ENCODE measurements at places on chromosomes 4 and X.

DNA sequence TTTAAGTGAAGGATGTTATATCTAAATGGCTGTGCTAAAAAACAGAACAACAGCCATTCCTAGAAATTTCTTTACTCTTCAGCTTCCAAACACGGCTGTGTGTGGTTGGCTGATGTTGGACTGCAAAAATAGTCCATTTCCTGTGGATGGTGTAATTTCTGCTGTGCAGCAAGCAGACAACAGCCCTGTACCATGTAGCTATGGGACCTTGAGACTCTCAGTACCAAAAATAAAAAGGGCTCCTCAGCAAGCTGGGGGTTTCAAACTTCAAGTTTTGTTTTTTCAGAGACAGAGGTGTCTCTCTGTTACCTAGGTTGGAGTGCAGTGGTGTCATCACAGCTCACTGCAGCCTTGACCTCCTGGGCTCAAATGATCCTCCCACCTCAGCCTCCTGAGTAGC is 18.1 kb downstream of the CD40LG start:
- no peak for DNase-seq

DNA sequence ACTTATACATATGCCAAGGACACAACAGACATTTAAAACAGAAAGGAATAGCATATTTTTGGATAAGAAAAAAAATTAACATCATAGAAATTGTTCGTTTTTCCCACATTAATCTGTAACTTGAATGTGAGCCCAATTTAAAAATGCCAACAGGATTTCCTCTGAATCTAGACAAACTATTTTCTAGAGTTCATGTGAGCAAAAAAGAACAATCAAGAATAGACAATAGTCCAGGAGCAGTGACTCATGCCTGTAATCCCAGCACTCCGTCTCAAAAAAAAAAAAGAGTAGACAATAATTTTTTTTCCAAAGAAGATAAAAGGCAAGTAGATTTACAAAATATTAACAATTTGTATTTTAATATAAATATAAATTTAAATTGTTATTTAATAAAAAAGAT is 73.7 kb upstream of the DUSP21 start:
- no peak for DNase-seq

DNA sequence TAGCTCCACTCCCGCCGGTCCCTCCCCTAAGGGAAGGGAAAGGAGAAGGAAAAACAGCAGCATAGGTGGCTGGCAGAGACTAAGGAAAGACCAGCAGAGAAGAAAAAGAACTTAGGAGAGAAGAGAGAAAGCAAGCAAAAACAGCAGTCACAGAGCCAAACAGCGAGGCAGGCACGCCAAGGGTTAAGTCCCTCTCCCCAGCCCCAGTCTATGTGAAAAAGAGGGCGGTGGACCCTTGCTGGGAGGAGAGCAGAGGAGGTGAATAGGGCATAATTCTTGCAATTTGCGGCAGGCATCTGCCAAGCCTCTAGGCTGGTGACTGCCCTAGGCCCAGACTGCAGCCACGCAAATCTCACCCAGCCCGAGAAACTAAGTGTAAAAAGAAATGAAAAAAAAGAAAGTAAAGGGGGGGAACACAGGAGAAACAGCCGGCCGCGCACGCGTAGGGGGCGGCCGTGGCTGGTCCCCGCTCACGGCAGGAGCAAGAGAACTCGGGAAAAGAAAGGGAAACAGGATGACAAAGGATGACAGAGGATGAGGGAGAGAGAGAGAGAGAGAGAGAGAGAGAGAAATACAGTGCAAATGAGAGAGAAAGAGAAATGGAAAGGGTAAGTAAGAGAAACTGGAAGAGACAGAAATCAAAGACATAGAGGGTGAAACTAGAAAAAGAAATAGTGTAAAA is 48.6 kb downstream of the MAGEA9 start:
- no peak for DNase-seq

DNA sequence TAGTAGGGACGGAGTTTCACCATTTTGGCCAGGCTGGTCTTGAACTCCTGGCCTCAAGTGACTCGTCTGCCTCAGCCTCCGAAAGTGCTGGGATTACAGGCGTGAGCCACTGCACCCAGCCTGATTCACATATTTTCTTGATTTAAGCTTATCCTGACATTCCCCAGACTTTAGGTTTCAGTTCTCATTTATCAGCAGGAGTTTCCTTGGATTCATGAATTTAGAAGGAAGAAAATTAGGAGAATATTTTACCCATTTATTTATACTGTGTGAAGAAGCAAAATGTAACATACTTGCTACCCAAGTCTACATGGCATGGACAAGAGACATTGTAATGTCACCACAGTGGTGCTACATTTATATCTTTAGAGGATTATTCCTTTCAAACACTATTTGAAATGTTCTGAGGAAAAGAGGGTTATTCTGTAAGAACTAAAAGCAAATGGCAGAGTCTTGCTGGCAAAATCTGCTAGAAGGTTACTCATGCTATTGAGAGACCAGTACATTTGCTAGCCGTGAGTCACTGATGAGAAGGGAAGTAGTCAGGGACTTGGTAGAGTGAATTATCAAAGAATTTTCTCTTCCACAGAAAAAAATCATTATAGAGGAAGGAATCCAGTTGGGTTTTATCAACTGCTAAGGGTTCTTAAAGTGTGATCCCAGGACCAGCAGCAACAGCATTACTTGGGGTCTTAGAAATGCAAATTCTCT is 26.1 kb upstream of the CFAP299 start:
- DNase-seq = no peak

DNA sequence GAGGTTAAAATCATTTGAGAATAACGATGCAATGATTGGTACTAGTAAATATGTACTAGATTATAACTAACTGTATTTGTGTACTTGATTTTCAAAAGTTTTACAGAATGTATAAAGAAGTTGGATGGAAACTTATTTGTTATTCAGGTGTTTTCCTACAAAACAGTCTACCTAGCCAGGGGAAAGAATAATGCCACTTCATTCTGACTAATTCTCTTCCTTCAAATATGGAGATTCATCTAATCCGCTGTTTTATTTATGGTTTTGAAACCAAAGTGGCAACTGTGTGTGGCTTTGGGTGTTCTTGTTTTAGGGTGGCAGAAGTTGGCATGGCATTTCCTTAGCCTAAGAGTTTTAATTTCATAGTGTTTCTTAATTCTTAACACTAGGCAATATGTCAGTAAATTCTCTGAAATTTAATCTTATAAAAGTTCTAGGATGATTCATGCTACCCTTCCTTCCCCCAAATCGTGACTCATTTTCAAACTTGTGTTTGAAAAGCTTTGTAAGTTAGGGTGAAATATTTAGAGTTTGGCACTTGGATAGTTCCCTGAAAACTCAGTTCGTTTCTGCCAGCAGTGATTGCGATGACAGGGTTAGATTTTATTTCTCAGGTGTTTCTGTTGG is 62.6 kb downstream of the DCLK2 start:
- no peak for DNase-seq

DNA sequence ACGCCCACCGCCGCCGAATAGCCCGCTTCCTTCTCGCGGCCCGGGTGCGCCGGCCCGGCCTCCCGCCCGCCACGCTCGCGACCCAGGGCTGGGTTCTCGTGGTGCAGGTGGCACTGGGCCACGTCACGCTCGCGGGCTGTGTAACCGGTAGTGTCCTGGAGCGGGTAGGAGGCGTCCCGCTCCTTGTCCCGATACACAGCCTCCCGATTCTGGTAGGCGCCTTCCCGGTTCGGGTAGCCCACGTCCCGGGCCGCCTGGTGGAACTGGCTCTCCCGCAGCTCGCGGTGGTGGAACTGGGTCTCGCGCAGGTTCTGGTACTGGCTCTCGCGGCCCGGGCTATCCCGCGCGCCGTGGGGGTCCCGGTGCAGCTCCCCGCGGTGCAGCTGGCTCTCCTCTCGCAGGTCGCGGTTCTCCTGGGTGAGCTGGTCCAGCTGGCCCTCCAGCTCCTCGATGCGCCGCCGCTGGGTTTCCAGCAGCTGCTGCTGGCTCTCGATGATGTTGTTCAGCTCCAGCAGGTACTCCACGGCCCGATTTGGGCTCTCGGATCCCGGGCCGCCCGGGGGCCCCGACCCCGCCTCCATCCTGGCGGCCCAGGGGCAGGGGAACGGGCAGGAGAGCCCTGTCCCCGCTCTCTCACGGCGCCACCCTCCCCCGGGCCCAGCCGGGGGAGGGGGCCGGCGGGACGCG is 39.3 kb upstream of the IQSEC2 start:
- no peak for DNase-seq

GRCh38 chr4:8283631-8284121 is 14.1 kb downstream of the HTRA3 start:
- DNase-seq = no peak

DNA sequence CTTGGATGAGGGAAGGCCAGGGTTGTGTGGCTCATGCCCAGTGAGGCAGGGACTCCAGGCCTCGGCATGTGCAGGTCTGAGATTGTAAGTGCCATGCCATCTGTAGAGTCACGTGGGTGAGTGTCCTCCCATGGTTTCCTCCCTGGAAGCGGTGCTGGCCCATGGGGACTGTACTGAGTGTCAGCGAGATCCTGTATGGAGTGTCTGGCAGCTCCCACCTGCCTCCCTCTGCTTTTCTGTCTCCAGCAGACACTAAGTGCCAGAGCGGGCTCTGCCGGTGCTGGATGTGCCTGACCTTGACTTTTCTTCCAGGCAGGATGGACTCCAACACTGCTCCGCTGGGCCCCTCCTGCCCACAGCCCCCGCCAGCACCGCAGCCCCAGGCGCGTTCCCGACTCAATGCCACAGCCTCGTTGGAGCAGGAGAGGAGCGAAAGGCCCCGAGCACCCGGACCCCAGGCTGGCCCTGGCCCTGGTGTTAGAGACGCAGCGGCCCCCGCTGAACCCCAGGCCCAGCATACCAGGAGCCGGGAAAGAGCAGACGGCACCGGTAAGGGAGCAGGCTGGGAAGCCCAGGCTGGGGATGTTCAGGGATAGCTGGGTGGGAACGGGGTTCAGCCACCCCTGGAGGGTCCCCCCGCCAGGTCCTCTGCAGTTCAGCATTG is 7.6 kb downstream of the WFS1 start:
- no peak for DNase-seq

DNA sequence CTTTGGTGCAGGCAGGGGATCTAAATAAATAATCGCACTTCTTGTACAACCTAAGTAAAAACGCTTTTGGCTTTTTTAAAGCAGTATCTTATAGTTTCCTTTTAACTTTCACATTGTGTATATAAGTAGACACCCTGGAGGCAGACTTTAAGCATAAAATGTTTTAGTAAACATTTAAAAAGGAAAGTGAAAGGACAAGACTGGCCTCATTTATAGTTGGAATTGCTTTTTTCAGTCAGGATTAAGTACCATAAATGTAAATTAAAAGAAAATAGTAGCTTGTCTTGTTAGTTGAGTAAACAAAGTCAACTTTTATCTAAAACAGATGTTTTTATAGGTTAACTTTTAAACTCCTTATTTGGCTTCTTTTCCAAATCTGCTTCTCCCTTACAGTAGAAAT is 39.7 kb downstream of the PTPN13 start:
- no peak for DNase-seq

GRCh38 chr4:22695917-22696316 is 3.2 kb downstream of the GBA3 start:
- no peak for DNase-seq

GRCh38 chr4:148442832-148443511 is 758 bp upstream of the NR3C2 start:
- no peak for DNase-seq

- DNase-seq = no peak
Observed at GRCh38 chr4:73753215-73753614, 12.8 kb downstream of the CXCL8 start.

DNA sequence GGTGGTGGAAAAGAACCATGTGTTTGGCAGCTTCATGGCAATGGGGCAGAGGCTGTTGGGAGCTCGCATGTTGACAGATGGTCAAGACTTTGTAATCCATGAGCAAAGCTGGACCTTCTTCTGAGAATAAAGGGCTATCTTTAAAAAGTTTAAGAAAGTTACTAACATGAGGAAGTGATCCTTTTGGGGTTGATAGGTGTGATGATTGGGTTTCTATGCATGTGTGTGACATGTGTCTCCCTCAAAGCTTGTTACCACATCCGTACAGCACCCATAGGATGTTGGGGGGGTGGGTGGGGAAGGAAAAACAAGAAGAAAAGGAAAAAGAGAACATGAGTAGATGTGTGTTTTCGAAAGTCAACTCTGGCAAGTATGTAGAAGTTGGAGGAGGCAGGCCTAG is 123.0 kb upstream of the TLR3 start:
- no peak for DNase-seq

DNA sequence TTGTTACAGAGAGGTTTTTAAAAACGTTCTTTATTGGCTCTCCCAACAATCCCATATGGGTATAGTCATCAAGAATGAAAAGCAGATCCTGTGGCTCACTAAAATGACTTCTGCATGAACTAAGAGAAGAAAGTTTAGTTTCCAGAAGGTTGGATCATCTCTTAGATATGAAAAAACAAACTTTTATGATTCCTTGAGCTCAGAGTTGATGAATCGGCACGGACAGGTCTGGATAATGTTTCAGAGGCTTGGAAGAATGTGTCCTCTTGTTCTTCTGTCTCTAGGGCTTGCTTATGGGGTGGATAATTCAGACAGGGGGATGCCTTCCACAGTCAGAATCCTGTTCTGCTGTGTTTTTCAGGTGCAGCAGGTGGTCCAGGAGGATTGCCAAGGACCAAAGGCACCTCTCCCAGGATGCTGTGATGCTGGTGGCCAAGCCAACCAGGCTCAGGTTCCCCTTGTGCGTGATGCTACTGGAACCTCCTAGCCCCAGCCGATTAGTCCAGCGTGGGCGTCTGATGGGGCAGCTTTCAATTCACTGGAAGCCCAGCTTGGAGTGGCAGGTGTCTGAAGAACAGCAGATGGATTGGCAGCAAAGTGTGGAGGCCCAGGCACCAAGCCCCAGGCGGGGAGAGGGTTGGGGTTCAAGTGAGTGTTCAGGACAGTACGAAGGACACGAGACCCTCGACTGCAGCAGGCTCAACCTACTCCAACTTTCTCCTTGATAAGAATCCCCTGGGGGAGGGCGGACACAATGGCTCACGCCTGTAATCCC is 30.3 kb downstream of the CCKAR start:
- DNase-seq = no peak

DNA sequence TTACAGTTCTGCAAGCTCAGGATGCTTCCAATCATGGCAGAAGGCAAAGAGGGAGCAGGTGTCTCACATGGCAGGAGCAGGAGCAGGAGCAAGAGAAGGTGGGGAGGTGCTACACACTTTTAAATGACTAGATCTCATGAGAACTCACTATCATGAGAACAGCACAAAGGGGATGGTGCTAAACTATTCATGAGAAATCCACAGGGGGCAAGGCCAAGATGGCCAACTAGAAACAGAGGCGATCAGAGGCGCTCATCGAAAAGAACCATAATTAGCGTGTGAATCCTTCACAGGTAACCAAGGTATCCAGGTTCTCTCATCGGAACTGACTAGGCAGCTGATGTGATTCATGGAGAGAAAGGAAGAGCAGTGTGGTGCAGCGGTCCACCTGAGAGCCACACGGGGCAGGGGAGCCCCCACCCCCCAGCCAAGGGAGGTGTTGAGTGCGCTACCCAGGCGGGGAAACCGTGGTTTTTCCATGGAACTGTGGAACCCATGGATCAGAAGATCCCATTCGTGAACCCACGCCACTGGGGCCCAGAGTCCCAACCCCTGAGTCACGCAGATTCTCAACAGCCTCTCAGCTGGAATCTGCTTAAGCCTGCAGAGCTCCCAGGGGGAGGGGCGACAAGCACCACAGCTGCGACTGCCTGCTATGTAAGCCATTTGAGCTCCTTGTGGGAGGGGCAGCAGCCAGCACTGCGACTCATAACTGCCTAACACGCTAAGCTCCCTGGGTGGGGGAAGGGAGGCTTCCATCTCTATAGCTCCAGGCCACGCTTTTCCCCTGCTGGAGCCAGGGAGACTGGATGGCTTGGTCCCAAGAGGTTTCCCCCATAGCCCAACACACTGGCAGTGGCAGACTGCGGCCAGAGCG is 46.7 kb downstream of the FGF16 start:
- no peak for DNase-seq

Measured in activated CD4-positive, alpha-beta T cell treated with anti-CD3 and anti-CD28 coated beads for 24 hours (primary cell).